ENCODE measurements at places on chromosomes 6 and 20. TPM values are rescaled to one million over a fixed set of nuclear protein-coding genes. Genes with fewer than 3 reads are reported as not detected.

- no peak for ATAC-seq
Measured at GRCh38 chr6:167661552-167662044, 165.1 kb upstream of the AFDN start.

DPPA5 gene
- not detected for total RNA-seq

WASF1 gene
- total RNA-seq: 10.6 TPM

- no peak for ATAC-seq
Measured at GRCh38 chr6:14972379-14973067, 273.3 kb upstream of the JARID2 start.

All from activated T-helper 17 cell treated with anti-CD3 and anti-CD28 coated beads, Interleukin-2, amount 50 U/mL, for 72 hours (primary cell).